ENCODE measurements at places on chromosomes 11 and 22.
A peak's percentile ranks its signal among the peaks of the same experiment; 100 is the strongest.

- no peak for DNase-seq
Observed at GRCh38 chr11:66767666-66768065, 38.6 kb upstream of the SPTBN2 start.

DNA sequence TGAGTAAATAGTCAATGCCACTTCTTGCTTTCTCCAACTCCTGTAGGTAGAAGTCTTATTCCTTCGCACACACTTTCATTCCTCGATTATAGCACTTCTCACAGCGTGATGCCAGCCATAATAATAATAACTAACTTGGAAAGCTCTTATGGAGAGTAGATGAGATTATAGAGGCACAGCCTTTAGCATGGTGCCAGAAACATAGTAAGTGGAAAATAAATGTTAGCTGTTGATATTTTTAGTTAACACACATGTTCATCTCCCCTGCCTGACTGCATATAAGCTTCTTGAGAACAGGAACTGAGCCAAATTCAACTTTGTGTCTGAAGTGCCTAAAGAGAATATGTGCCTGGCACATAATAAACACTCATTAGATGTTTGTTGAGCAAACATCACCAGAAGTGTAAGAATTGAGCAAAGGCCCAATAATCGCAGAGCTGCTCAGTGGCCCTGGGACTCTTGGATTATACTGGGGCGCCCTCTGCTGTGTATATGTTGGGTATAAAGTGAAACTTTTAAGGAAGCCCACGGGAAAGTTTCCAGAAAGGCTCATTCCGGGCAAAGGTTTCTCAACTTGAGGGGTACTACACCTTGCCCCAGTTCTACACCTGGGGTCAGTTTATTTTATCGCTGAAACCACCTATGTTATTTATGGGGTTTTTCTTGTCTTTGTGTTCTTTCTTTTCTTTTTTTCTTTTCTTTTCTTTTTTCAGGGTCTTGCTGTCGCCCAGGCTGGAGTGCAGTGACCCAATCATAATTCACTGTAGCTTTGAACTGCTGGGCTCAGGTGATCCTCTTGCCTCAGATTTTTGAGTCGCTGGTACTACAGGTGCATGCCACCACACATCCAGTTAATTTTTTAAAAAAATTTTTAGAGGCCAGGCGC lies 22.3 kb downstream of the SLN start:
- peak; percentile 51 for DNase-seq

DNA sequence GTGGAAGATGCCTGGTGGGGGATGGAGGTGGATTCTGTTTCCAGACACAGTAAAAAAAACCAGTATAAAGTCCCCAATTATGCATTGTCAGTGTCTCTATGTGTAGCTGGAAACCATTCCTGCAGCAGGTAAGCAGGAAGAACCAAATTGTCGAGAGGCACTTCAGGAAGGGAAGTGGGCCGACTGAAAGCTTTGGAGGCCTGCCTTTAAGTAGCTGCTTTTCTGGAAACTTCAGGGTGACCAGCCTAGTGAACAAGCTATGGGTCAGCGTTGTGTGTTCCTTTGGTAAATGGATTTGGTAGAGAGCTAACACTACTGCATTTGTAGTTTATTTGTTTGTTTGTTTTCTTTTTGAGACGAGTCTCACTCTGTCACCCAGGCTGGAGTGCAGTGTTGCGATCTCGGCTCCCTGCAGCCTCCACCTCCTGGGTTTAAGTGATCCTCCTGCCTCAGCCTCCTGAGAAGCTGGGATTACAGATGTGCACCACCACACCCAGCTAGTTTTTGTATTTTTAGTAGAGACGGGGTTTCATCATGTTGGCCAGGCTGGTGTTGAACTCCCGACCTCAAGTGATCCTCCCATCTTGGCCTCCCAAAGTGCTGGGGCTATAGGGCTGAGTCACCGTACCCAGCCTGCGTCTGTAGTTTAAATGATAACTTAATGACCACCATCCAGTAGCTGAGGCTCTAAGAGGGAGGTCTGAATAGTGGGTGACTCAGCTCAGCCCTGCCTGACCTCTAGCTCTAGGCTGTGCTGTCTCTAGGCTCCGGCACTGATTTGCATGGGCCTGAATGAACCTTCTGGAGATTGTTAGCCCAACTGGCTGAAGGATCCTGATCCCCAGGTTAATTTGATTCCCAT lies 12.8 kb downstream of the PTPRJ start:
- no peak for DNase-seq

DNA sequence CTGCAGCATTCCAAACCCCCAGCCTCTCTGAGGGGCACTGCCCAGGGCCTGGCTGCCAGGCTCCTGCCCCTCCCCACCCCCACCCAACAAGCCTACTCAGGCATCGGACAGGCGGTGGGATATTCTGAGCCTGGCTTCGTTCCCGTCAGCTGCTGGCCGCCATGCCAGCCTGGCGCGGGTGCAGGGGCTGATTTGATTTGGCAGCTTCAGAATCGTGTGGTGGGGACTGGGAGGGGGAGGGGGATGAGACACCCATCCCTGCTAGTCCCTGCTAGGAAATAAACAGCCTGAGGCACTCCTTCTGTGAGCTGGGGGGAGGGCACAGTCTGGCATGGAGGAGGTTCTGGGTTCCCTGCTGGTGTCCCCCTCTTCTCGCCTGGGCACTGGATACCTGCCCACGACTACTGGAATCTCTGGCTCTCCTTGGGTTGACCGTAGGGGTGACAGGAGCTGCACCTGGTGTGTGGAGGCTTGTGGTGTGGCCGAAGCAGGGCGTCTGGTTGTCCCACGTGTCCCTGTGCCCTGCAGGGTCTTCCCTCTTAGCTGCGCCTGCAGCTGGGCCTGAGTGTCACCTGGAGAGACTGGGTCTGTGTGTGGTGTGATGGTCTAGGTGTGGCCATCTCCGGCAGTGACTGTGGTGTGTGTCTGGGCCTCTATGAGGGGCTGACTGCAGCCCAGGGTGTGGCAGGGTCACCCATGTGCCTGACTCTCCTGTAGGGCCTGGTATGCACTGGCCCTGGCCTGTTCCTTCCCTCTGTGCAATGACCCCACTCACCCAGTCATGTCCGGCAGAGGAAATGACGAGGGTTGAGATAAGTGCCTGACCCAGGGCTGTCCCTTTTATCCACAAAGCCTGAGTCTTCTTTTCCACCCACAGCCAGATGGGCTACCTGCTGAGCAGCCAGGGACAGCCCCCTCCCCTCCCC lies 42.2 kb downstream of the PDE2A start:
- DNase-seq = no peak

- peak; percentile 77 for DNase-seq
Observed at GRCh38 chr22:19448076-19448607, 631 bp upstream of the C22orf39 start.
